Gastroesophageal sphincter (tissue), 4 donors: ENCODE measurements at places on chromosomes 6 and 20.

GRCh38 chr6:27775796-27776184 lies 136.4 kb downstream of the OR2B2 start:
- no peak for ATAC-seq

DNA sequence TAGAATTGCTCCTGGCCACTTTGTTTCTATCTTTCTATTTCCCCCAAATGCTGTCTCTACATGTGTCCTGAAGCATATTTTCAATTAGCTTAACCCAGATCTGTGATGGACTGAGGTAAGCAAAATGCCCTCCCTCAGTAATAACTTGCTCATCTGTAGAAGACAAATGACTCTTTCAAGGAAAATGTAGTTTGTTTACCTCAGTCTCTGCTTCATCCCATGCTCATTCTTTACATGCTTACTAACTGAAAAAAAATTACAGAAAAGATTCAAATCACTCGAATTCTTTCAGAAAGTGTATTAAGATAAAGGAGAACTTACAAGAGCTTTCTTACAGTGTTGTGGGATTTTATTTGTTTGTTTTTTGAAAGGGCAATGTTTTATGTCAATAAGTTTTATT lies 531.1 kb downstream of the LMBRD1 start:
- no peak for ATAC-seq

DNA sequence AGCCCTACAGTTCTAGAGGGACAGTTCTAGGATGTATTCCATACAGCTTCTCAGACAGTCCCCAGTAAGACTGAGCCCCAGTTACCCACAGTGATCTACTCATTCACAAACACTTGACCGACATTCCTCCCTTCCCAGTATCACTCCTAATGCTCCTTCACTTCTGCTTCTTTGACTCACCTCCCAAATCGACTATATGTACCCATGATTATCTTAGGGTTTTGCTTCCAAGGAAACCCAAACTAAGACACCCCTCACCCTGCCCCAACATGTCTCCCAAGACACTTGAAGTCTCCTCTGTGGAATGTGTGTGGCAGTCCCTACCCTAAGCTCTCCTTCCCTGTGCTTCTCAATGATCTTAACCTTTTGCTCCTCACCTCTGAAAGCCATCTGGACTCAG lies 23.6 kb upstream of the TGM6 start:
- no peak for ATAC-seq

DNA sequence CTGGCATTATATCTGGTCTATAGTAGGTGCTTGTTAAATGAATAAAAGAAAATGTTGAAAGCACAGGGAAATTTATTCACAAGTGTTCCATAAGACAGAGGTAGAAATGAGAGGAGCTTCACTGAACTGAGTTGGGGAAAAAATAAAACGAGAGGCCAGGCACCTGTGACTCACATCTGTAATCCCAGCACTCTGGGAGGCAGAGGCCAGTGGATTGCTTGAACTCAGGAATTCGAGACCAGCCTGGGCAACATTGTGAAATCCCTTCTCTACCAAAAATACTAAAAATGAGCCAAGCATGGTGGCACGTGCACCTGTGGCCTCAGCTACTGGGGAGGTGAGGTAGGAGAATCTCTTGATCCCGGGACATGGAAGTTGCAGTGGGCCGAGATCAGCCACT lies 28.1 kb upstream of the IBTK start:
- ATAC-seq: no peak

GRCh38 chr6:5135788-5136376 lies 50.7 kb downstream of the PPP1R3G start:
- no peak for ATAC-seq
